ENCODE measurements at places on chromosomes 2 and 18.

- DNase-seq, result no peak
Observed at GRCh38 chr2:240293557-240294461, 141.7 kb upstream of the GPC1 start.

DNA sequence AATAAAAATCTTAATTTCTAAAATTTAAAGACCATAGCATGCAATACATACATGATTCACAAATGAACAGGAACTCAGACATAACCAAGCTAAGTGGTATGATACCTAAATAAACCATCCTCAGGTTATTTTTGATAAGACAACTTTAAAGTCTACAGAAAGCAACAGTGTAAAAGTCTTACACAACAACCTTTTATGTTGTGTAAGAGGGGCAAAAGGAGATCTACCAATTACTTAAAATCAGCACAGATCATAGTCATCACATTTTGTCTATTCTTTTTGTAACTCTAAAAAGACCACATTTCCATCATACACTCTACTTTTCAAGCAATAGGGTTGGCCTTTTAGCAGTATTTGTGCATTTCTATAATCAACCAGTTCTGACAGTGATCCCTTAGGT lies 16.3 kb downstream of the SP3 start:
- no peak for DNase-seq

- DNase-seq, result no peak
Observed at GRCh38 chr2:133553251-133553650, 15.0 kb downstream of the NCKAP5 start.

DNA sequence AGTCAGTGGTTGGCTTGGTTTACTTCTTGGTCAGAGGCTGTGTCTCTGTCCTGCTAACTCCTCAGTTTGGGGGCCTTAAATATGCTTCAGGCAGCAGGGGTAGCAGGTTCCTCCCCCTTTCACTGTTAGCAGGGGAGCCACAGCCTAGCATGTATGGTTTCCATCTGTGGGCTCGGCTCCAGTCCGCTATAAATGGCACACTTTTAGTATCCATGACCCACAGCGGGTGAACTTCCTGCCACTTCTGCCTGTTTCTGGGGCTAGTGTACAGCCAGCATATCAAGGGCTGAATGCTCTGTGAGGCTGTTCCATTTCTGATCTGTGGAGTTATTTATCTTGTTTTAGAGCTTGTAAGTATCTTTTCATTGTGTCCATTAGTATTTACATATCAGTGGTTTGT lies 58.3 kb downstream of the MRPL33 start:
- no peak for DNase-seq

GRCh38 chr2:219171231-219171651 lies 1.4 kb upstream of the SLC23A3 start:
- DNase-seq, result peak; percentile 69

DNA sequence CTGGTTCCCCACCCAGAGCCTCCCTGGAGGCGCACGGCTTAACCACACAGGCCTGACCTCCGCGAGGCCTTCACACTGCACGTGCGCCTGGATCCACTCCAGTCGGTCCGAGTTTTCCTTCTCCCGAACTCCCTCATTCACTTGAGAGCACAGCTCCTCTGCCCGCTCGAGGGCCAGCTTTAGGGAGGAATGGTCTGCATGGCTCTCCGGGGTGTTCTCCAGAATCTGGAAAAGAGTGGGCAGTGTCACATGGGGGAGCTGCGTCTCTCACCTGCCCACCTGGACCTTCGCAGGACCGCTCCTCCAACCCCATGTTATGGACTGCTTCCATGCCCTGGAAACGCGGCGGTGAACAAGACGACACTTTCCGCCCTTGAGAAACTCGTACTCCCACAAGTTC lies 35.9 kb downstream of the FAM228A start:
- DNase-seq, result no peak

DNA sequence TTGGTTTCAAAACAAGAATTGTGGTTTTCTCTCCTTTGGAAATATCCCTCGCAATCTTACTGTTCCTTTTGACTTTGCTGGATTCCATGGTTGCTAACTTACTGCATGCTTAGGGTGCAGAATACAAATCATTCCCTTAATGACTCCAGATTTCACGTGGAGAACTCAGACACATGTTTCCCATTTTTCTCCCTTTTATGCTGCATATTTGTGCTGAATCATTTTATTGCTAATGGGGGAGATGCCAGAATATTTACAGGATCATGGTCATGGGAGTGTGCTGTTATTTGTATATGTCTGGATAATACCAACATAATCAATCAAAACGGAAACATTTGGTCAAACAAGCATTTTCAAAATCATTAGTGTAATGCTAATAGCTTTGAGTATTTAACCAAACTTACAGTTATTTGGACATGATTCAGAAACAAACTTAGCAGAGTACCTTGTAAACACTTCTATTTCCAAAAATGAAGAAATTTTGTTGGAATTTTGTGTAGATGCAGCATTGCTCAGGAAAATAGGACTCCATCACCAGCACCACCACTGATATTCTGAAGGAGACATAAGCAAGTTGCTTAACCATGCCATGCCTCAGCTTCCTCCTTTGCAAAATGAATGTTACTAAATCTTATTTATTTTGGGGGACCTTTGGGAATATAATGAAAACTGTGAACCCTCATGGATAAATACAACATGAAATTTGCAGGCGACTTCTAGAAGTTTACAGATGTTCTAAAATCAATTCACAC lies 122.5 kb upstream of the RND3 start:
- no peak for DNase-seq

DNA sequence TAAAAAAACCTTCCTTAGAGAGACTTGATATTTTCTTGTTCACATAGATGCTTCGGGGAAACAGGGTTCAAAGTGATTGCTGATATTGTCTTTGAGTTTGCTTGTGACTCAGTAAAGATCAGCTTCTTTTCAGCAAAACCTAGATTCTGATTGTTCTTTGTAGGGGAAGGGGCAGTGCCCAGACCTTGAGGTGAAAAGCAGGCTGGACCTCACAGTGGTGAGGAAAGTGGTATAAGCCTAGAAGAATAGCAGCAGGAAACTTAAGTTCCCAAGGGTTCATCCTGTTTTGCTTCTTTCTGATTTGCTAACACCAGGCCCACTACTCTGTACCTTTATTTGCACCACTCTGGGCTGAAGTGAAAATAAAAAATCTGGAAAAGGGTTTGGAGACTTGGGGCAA lies 20.9 kb downstream of the UBXN4 start:
- DNase-seq, result no peak
